T-cell (primary cell): ENCODE measurements at places on chromosomes 2 and 18.

- no peak for DNase-seq
Observed at GRCh38 chr2:150188177-150188576, 299.3 kb downstream of the RND3 start.

DNA sequence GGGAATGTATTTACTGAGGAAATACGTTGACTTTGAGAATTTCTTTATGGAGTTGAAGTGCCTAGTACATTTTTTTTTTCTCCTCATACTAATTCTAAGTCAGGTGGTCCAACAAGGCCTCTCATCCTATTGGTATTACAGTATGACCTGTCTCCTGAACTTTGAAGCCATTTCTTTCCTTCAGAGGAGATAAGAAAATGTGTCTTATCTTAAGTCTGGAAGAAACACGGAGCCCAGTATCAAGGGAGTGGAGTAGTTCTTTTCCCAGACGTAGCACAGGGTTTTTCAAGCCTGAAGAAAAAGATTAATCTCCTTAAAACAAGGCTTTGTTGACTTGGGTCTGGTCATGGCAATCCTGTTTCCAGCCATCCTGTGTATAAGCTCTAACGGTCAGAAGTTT lies 11.6 kb upstream of the CPS1 start:
- DNase-seq = no peak

DNA sequence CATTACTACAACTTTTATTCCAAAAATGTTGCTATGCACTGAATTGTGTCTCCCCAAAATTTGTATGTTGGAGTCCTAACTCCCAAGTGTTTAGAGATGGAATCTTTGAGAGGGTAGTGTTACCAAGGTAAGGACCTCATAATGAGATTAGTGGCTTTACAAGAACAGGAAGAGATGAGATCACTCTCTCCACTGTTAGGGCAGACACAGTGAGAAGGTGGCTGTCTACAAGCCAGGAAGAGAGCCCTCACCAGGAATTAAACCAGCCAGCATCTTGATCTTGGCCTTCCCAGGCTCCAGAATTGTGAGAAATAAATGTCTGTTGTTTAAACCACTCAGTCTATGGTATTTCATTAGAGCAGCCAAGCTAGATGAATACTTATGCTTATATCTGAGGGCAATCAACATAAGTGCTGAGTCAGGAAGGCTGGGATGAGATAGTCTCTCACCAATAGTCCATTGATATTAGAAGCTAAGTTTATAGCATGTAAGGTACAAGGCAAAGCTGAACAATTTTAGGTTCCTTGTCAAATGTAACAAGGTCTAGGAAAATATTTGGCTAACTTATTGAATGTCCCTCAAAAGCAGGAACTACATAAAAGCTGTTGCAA lies 317.6 kb upstream of the REG3G start:
- no peak for DNase-seq

DNA sequence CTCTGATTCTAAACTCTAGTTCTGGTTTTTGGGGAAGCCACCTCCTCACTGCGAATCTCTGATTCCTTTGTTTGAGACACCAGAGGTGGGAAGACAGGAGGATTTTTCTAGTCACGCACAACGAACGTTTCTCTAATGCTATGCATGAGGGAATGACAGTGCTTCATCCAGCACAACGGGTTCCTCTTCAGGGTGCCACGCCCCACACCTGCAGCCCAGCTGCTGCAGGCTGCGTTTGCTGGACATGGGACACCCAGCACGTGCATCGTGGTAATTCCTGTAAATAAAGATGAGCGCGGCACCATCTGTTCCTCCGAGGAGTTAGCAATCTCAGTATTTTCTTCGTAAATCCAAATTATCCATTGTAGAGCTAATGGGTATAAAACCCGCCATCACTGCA lies 37.5 kb upstream of the TPO start:
- no peak for DNase-seq

DNA sequence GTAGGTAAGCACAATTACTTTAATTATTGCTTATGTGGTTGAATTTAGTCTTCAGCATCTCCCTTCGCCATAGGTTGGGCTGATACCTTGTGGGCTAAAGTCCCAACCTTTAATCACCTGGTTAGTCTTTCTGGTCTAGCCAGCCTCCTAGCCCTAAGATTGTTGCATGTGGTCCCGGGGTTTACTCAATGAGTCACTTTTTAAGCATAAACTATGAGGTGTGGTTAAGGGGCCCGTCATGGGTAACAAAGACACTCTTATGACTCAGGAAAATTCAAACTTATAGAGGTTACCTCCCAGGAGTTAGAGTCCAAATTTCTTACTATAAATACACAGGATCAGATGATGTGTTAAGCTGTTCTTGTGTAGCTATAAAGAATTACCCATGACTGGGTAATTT lies 841.6 kb downstream of the TRIB2 start:
- no peak for DNase-seq

GRCh38 chr2:219327719-219328118 lies 4.8 kb downstream of the RESP18 start:
- no peak for DNase-seq

DNA sequence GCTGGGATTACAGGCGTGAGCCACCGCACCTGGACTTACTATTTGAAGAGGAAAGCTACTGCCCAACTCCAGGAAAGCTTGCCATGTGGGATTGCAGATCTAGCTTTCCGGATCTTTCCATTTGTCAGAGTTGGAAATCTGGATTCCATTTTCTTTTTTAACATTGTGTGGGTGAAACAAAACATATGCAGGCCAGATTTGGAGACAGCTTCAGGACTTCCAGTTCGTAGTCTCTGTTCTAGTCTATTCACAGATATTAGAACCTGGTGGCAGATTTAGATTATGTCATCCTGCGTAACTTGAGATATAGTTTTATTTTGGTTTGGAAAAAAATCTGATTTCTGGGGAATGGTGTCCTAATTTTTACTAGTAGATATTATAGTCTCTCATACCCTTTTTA lies 70.5 kb downstream of the ZNF236 start:
- DNase-seq = no peak

DNA sequence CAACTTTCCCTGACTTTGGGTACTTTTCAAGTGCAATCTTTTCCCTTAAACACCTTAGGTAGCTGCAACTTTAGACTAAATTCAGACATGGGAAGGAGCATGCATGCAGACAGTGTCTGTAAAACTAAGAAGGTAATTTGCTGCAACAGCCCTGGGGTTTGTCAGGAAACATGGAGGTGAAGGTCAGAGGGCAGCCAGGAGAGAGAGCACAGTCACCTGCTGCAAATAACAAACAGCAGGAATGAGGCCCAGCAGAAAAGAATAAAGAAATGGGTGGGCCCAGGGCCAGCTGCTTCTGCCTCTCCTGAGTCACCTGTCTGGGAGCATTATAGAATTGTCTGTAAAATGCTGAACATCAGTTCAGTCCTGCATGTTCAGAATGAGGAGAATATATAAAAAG lies 35.2 kb downstream of the MTHFD2 start:
- no peak for DNase-seq

DNA sequence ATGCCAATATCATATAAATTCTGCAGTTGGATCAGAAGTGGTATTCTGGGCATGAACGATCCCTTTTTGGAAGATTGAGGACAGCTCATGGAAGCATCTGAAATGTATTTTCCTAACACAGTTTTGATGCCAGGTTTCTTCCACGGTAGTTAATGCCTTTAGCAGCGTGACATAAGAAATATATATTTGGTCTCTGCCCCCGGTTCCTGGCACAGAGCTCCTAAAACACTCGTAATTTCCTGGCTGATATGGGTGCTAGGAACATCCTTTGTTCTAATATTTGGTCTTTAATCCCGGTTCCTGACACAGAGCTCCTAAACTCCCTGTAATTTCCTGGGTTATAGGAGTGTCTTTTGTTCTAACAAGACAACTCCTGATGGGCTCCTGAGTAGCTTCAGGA lies 8.2 kb upstream of the CABLES1 start:
- DNase-seq = no peak

DNA sequence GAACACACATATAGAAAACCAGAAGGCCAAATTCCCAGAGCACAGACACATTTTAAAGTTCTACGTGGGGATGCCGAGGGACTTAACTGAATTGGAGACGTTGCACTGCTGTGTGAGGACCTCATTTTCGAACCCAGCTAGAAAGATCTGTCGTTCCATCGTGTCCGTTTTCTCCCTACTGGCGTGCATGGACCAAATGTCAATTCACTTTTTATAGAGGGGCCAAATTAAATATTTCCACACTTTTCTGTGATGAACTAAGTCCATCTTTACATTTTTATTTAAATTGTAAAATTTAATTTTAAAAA lies 692 bp upstream of the TSHZ1 start:
- DNase-seq = no peak

DNA sequence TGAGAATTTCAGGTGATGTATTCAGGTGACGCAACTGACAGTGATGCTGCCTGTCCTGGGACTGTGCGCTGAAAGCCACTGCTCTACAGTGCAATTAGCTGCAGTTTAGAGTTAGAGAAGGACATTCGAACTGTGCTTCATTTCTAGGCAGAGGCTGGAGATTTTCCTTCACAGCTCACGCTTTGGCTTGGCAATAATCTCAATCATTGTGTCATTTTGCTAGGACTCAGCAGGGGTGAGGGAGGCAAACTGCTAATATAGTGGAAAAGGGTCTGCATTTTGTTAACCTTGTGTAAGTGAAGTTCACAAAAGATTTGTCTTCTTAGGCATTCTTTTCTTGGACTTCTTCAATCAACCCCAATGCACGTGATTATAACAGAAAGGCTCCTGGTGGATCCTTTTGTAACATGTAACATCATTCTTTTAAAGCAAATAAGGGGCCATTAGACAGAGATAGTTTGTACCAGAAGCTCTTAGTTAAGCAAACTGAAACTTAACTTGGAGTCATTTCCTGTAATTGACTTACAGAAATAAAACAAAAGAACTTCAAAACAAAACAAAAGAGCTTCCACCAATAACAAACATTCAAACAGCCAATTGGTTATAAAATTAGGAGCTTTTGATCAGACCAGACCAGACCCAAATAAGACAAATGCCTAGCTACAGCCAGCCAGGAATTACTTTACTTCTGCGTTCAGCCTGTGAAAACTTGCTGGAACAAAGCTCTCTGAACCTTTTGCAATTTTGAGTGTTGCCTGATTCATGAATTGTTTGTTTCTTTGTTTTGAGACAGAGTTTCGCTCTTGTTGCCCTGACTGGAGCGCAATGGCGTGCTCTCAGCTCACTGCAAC lies 1376.3 kb upstream of the CELF4 start:
- DNase-seq = no peak
